ENCODE measurements at places on chromosomes 6 and 20.

DNA sequence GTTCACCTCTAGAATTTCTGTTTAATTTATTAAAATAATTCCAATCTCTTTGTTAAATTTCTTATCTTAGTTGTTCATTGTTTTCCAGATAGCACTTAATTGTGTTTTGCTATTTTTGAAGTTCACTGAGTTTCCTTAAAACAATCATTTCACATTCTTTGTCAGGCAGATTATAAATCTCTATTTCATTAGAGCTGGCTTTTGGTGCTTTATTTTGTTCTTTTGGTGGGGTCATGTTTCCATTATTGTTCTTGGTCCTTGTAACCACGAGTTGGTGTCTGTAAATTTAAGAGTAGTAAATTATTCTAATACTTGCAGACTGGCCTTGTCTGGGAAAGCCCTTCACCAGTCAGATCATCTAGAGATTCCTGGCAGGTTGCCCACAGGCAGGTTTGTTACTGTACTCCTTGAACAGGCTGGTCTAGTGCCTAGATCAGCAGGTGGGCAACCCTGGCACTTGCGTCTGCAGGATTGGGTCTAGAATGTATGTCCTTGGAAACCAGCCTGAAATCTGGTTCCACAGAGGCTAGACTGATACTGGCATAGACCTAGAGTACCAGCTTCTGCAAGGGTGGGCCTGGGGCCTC, 110.4 kb downstream of the ADGB start:
- no peak for DNase-seq

- DNase-seq = no peak
These were observed 395.5 kb upstream of the RUNX2 start for GRCh38 chr6:44932651-44933091.

DNA sequence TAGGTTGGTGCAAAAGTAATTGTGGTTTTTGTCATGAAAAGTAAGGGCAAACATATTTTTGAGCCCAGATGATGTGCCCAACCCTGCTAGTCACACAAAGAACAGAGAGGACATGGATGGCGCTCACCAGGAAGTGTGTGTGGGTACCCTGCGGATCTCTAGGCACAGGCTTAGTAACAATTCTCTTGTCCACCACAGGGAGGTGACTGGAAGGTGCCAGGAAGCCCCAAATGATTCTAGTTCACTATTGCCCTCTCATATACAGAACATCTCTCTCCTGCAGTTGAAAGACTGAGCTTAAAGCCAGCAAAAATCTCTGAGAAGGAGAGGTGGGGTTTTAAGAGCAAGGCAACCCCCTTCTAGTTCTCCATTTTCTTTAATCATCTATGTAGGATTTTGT, 272.1 kb upstream of the TAB2 start:
- DNase-seq = no peak

DNA sequence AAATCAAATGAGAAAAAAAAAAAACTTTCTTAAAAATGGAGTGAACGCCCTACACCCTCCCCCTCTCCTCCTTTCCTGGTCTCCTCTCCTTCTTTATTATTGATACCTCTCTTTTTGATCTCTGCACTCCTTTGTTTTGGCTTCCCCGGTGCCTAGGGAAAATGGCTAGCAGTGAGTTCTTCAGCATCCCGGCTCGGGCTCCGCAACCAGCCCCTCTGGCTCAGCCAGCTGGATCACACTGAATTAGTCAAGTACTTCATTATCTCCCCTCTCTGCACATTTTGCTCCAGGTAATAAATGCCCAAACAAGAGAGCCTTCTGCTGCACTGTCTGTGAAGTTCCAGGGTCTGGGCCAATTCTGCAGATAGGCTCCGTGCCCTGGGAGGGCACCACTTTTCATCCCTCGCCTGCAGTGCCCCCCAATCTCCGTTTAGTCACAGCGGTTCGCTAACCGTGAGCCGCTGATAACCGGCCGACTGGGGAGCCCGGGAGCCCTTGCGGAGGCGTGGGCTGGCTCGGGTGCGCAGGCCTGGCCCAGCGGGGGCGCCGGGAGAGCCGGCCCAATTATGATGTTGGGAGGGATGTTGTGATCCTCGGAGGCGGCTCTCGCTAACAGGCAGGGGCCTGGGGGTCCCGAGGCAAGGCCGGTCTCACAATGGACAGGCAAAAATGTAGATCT, 301.9 kb downstream of the TFAP2A start:
- no peak for DNase-seq

GRCh38 chr6:108940741-108941140, 92.5 kb downstream of the ARMC2 start:
- DNase-seq = no peak

DNA sequence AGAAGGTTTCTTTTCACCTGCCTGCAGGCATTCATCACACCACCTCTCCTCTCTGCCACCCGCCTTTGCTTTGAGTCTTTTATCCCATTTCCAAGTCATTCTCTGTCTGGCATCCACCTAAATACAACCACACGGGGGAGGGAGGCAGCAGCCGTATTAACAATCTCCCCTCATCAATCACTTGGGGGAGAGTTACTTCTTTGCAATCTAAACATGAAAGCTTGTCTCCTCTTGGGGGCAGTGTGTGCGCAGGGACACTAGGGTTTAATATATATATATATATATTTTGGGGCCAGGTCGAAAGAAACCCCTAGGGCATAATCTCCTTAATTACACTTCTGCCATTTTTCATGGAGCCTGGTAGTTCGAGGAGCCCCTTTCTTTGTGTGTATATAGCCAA, 214.5 kb downstream of the TSHZ2 start:
- no peak for DNase-seq

GRCh38 chr6:90984066-90984465, 397.2 kb upstream of the MAP3K7 start:
- DNase-seq = no peak

GRCh38 chr6:28734443-28734959, 189.3 kb downstream of the TRIM27 start:
- no peak for DNase-seq

GRCh38 chr6:163780994-163781393, 366.5 kb downstream of the QKI start:
- DNase-seq = no peak

- DNase-seq = no peak
These were observed 36.6 kb upstream of the HDAC2 start for GRCh38 chr6:114007516-114007915.

DNA sequence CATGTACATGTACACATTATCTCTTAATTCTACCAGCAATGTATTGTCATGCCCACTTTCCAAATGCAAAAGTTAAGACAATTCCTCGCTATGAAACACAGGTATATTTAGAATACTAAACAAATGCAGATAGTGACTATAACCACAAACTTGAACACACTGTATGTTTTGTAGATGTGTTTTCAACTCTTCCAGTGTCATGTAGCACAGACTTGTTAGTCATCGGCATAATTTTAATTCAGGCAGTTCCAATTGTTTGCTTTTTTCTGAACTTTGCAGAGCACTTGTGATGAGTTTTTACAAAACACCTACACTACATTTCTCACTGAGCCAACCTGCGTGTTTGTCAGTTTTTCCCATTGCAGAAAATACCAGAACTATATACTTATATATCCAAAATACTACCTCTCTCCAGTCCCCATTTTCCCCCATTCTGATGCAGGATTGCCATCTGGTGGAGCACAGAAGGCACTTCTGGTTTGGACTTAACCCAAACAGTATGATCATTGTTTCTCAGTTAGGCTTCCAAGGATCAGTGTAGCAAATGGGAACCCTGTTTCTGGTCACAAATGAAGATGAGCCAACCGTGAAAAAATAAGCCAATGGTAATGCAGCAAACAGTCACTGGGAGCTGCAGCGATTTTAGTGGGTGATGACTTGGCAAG, 143.4 kb downstream of the ADGRB3 start:
- DNase-seq = peak; percentile 12

- DNase-seq = no peak
These were observed 2.2 kb downstream of the SLC13A3 start for GRCh38 chr20:46648903-46649649.

DNA sequence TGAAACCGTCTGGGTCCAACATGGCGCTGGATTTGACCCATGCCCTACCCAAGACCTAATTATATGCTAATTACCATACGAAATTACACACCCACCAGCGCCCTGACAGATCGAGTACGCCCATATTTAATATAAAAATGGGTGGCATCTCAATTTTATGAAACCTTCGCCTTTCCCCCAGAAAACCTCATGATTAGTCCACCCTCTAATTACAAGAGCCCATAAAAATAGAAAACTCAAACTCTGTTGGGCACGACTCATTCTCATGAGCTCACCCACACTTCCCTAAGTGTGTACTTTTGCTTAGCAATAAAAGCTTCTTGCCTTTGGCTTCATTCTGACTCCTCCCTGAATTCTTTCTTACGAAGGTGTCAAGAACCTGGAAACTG, 136.4 kb downstream of the OR2B2 start:
- DNase-seq = no peak

- no peak for DNase-seq
These were observed 54.9 kb upstream of the EYS start for GRCh38 chr6:65761890-65762289.

DNA sequence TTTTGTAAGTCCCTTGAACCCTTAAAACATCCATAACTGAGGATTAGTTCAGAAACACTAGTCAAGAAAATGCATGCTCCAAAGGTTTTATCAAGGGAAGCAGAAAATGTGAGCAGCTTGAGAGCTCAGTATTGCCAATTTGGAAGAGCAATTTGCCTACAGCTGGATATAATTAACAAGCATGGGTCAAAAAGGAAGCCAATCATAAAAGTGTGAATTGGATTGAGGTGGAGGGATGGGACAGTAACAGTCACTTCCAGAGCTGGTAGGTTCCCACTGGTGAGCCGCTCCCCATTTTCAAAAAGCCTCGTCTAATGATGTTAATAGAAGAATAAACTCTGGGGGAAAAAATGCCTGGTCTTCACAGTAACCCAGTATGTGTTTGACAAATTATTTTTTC, 5.0 kb upstream of the PTPRK start:
- DNase-seq = no peak

DNA sequence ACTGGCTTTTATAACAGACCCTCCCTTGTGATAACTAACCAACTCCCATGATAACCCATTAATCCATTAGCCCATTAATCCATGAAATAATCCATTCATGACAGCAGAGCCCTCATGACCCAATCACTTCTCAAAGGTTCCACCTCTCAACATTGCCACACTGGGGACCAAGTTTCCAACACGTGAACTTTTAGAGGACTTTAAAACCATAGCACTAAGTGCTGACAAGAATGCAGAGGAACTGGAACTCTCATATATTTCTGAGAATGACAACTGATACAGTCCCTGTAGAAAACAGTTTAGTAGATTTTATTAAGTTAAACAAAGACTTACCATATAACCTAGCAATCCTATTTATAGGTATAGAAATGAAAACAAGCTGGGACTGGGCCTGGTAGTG, 11.4 kb upstream of the FAM50B start:
- DNase-seq = no peak

DNA sequence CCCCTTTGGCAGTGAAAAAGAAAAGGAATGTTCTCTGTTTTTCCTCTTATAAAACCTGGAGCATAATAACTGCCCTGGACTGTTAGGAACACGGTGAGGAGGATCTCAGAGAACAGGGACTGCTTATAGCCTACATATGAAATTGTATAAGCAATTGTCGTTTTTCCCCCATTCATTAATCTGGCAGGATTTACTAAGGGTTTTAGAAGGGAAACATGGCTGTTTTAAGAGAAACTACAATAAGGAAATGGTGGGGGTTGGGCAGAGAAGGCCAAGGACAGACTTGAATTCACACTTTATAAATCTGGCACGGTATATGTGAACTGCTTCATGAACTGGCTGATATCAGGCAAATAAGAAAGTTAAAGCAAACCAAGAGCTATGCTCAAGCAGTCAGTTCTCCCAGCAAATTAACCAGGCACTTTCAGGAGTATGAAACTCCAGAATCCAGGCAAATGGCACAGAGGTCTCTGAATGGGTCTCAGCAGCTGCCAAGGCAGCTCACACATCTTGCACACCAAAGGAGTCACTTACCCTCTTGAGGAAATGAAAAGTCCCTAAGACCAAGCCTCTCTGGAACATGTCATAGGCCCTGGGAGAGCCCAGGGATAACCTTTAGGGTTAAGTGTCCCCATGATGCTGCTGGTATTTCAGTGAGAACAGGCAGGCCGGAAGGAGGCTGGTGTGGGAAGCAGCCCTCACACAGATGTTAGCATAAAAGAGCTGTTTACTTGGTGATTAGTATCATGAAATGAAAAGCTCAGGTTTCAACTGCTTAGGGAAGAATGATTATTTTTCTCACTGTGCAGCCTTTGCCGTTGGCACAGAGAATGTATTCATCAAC, 260.5 kb upstream of the MARCKS start:
- DNase-seq = no peak

DNA sequence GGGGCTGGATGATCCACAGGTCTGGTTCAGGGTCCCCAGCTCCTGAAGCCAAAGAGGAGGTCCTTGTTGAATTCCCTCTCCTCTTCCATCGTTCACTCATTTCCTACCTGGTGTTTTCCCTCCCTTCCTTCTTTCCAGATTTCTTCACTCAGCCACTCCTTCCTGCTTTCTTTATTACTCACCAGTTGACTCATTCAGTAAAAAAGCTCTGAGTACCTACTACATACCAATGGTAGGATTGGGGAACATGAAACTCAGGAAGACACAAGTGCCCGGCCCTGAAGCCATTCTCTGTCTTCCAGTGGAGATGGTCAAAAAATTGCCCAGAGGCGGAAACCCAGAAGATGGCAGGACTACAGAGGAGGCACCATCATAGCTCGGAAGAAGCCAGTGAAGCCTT, 11.9 kb upstream of the NSFL1C start:
- DNase-seq = no peak

GRCh38 chr6:111800821-111801220, 72.4 kb downstream of the FYN start:
- no peak for DNase-seq

DNA sequence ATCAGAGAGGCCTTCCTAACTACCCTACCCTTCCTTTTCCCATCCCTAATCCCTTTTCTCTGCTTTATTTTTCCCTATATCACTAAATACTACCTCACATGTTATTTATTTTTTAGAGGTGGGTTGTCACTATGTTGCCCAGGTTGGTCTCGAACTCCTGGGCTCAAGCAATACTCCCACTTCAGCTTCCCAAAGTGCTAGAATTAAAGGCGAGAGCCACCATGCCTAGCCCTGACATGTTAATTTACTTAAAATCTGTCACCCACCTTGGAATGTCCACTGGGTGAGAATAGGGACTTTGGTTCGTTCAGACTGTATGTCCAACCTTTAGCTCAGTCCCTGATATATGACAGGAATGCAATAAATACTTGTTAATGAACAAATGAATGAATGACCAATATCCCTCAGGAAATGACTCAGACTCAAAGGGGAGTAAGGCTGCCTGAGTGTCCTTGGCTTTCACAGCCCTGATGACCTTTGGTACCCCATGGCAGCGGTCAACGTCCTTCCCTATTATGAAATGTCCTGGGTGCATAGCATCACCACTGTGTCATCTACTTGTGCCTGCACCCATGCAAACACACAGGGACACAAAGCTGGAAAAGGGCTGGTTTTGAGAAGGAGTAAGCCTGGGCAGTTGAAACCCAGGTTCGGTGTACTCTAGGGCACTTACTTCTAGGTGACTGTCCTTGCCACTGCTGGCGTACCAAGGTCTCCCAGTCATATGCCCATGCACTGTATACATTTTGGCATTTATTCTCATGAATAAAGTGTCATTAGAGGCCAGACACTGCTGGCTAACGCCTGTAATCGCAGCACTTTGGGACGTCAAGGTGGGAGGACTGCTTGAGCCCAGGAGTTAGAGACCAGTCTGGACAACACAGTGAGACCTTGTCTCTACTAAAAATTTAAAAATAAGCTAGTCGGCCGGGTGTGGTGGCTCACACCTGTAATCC, 26.5 kb downstream of the BCL2L1 start:
- no peak for DNase-seq

- DNase-seq = no peak
These were observed 17.7 kb downstream of the COL9A1 start for GRCh38 chr6:70285201-70285600.
